Left ventricle myocardium inferior (tissue), 1 donor: ENCODE measurements at places on chromosomes 13 and 19. TPM values are rescaled to one million over a fixed set of nuclear protein-coding genes. Genes with fewer than 3 reads are reported as not detected.

Gene ENOX1
- total RNA-seq, result 0.60 TPM

Gene TBXA2R
- 2.3 TPM for total RNA-seq

Gene TUBA3C
- total RNA-seq, result not detected

Gene ZNF574
- 7.1 TPM for total RNA-seq

Gene GSX1
- total RNA-seq, result not detected

Gene KANK3
- 19.9 TPM for total RNA-seq

Gene GJB6
- total RNA-seq, result not detected
